GDM1 (cell line): ENCODE measurements at places on chromosomes 3 and 15.

DNA sequence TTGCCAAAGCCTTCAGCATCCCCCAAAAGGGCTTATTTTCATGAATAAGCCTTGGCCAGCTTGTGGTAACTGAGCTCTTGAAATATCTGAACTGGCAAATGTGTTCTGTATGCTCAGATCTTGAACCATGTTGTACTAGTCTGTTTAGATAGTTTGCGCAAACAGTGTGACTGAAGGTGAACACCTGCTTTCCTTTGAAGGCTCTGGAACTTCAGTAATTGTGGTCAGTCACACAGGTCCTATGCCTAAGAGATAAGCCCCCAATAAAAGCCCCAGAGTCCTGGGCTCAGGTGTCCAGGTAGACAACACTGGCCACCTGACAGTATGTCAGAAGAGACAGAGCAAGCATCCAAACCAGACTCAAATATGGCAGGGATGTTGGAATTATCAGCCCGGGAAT lies 5.4 kb downstream of the TUBGCP5 start:
- DNase-seq, result no peak

DNA sequence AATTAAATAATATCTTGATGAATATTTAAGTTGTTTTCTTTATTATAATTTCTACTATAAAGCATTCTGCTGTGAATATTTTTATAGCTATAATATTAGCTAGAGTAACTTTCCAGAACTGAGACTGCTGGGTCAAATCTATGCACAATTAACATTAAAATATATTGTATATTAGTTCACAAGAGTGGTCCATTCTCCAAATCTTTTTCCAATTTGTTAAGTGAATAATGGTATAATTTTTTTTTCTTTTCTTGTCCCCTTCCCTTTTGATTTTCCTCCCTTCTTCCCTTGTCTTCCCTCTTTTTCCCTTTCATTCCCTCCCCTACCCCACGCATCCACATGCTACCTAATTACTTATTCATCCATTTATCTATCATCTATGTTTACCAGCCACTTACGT lies 977.5 kb downstream of the TUSC7 start:
- no peak for DNase-seq

DNA sequence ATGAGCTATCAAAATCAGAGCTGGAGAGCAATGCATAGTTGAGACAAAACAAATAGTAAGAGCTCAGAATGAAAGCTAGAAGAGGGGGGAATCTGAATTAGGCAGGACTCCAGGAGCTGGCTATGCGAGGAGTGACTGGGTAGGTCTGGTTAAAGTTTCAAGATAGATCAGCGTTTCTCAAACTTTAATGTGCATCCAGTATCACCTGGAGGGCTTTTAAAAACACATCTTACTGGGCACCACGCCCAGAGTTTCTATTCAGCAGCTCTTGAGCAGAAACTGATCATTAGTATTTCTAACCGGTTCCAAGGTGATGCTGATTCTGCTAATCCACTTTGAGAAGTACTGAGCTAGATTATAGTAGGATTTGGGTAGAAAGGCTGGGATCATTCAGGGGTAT lies 96.2 kb upstream of the ACP3 start:
- no peak for DNase-seq

- no peak for DNase-seq
Observed at GRCh38 chr3:24505691-24506550, 11.3 kb upstream of the THRB start.

DNA sequence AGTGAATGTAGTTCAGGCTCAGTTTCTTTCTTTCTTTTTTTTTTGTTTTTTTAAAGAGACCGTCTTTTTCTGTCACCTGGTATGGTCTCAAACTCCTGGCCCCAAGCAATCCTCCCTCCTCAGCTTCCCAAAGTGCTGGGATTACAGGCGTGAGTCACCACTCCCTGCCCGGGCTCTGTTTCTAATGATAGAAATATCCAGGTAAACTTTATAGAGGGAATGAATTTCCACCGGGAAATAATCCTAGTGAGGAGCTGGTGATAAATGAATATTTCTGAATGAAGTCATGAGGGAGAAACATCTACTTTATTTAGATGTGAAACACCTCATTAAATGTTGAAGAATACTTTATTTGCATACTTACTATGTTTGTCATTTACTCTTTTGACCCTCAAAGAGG lies 7.2 kb downstream of the RNF13 start:
- no peak for DNase-seq

DNA sequence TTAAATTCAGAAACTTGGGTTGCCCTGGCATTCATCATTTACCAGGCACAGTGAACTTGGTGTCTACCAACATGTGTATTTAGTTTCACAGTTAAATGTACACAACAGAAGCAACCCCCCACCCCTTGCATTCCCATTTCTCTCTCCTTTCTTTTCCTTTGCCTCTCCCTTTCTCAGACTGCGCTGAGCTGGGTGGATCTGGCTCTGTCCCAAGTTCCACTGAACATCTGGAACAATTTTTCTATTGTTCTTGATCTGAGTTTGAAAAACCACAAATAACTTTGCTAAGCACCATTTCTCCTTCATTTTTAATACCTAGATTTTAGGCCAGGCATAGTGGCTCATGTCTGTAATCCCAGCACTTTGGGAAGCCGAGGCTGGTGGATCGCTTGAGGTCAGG lies 242.2 kb downstream of the ABHD5 start:
- DNase-seq, result no peak

GRCh38 chr3:25572336-25572735 lies 92.4 kb downstream of the TOP2B start:
- DNase-seq, result no peak

DNA sequence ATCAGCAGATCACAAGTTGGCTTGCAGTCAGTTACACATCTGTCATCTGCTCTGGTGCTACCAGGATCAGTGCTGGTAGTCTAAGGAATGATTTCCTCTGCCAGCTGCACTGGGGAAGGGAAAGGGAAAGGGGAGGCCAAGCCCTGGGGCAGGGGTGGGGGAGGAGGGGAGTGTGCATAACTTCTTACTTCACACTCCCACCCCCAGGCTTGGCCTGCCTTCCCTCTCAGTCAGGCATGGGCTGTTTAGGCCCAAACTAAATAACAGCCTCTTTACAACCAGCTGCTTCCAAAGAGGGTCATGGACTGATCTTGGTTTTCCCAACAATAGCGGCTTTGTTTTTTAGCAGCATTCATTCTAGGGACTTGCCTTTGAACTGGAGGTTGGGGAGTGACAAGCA lies 86.1 kb upstream of the PSMD6 start:
- no peak for DNase-seq

- no peak for DNase-seq
Observed at GRCh38 chr3:161766331-161766730, 269.7 kb downstream of the OTOL1 start.

DNA sequence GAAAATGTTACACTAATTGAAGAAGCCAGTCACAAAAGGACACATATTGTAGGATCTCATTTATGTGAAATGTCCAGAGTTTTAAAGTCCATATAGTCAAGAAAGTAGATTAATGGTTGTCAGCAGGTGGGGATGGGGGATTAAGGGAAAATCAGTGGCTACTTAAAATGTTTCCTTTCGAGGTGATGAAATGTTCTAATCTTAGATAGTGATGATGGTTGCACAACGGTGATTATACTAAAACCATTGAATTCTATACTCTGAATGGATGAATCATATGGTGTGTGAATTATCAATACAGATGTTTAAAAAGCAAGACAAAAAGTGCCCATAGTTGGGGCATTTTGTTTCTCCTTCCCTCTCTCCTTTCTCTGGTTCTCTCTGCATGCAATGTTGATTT lies 164.6 kb downstream of the ATG7 start:
- DNase-seq, result no peak

DNA sequence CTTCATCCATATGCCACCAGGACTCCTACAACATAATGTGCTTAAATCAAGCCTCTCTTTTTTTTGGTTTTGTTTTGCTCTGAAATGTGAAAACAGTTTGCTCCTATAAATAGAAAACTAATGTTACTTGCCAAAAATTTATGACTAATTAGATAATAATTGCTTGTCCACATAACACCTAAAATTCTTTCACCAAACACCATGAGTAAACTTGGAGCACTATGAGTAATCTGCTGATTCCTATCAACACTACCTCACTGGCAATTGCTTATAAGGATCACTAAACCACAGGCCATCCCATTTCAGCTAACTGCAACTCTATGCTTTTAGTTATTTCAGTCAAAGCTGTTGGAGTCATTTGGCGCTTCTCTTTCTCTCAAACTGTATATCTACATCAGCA lies 252.7 kb downstream of the EPHA3 start:
- DNase-seq, result no peak

GRCh38 chr3:140185375-140185774 lies 250.4 kb downstream of the CLSTN2 start:
- no peak for DNase-seq

DNA sequence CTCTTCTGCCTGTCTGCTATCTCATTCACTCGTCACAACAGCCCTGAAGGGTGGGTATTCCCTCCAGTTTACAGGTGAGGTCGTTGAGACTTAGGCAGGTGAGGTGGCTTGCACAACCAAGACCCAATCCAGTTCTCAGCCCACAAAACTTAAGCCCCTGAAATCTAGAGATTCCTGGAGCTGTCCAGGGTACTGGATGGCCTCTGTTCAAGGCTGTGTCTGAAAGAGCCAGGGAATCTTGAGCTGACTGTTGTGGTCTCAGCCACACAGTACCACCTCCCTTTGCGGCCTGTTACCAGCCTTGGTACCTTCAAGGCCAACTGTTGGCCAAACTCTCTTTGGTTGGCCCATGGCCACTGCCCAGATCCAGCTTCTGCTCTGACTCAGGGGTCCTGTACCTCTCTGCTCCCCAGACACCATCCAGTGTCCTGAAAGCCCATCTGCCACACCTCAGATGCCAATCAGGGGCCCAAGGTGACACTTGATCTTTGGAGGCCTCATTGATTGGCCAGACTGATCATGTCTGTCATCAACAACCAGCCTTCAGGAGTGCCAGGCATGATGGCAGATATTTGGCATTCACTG lies 10.9 kb upstream of the FAM107A start:
- no peak for DNase-seq

- DNase-seq, result peak; percentile 52
Observed at GRCh38 chr3:158672215-158673176, at the start of gene LXN. Gene LXN, minus strand, starts transcription at chr3:158672648. Its CDS starts 170 bp downstream, at chr3:158672478.

DNA sequence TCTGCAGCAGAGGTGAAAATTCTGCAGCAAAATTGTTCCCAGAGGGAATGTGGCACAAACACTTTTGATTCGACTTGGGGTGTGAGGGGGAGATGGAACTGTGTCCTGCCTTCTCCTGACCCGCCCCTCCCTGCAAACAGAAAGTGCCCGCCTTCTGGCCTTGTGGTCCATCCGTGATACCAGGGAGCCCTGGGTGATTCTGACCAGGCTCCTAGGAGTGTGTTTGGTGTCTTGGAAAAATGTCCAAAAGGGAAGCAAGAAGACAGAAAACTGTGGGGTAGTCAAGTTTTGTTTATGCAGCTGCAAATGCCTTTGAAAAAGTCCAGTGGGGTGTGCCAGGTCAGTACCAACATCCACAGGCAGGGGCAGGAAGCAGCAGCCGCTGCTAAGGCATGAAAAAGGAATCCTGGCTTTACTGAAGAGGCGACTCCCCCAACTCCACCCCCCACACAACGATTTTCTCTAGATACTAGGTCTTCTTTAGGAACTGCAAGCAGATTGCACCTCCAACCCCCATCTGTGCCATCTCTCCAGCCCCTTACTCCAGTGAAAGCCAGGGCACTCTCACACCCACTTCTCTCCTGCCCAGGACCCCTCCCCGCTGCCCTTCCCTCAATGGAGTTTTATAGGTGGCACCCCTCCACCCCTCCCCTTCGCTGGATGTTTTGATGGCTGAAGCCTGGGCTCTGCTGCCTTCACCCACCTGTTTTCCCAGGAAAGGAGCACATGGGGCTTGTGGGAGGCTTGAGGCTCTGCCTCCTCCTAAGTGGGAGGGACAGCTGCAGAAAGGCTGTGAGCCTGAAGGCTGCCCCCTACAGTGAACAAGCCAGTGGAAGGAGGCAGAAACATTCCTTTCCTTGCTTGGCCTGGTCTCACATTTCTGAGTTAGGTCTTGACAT lies 82.4 kb upstream of the HERC1 start:
- DNase-seq, result no peak

DNA sequence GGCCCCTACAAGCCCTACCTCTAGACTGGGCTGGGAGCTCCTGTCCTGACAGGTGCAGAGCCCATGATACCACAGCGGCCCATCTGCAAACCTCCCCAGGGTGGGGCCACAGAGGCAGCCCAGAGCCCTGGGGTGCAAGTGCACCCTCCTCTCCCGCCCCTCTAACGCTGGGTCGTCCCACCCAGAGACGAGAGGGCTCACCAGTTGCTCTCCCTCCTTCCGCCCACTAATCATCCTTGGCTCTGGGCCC lies 742 bp downstream of the TNK2 start:
- DNase-seq, result no peak

DNA sequence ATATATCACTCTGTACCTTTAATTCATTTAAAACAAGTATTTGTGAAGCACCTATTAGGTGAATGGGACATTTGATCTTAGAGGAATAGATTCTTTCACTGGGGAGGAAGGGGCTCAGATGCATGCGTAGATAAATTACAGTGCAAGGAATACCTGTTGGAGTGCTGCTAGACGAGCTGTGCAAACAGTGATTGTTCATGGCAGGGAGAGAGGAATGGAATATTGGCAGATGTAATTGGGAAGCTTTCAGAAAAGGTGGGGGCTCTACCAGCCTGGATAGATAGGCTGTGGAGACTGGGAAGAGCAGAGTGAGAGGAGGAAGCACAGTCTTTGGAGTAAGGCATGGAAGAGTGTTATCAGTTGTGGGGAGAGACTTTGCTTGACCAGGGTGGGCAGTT lies 116.8 kb downstream of the AKAP13 start:
- DNase-seq, result no peak

DNA sequence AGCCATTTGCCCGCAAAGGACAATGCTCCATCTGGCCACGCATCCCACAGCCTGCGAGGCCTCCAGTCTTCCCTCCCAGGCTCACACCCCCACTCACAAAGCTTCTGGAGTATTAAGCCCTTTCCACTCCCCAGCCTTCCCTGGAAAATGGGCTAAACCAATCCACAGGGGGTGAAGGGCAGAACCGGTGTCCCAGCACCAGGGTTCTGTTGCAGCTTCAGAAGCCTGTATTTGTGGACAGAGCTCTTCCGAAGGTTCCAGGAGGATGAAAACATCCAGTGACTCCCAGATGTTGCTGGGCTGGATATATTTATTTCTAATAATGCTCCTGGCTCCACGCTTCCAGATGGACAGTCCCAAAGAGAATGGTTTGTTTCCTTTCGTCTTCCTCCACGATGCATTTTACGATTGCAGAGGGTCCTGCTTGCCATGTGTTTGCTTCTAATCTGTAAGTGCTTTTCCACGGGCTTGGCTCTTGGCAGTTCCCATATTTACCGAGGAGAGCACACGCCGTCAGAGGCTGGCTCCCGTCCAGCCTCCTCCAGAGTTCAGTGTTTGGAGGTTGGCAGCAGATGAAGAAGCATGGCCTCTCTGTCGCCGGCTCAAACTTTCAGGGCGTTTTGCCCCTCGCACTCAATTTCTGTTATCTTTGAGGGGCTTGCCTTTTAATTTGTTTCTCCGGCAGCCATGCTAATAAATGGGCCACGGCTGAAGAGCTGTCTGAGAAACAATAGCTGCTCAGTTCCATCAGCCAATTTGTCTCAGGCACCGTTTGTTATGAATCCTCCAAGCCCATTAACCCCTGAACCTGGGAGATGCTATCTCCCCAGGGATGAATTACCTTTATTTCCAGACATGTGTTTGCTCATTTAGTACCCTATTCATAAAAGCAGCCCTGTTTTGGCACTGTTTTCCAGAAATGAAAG lies 367.9 kb upstream of the PROK2 start:
- no peak for DNase-seq
